ENCODE measurements at places on chromosomes 13 and 19.

GRCh38 chr13:47168066-47168465 is 271.2 kb upstream of the HTR2A start:
- no peak for DNase-seq

DNA sequence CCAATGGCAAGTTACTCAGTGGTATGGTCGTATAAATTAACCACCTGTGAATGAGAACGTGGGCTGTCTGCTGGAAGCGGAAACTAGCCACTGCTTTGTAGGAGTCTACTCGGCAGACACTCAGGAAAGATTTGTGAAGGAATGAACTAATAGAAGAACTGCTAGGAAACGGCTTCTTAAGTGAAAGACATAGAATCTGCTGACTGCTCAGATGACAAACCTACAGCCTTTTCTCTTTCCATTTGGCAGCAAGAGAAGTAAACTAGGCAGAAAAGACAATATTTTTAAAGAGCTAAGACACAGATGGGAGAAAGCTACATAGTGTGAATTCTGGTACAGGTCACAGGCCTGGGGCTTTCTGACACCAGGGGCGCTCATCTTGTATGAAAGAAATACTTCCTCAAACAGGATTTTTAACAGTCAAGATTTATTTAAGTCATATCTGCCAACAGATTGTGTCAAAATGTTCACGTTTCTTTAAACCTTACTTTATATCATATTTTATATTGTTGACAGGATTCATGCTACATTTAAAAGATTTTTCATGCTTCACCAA is 78.4 kb downstream of the MIPEP start:
- no peak for DNase-seq

GRCh38 chr19:4140237-4140711 is 13.2 kb upstream of the CREB3L3 start:
- DNase-seq: no peak

DNA sequence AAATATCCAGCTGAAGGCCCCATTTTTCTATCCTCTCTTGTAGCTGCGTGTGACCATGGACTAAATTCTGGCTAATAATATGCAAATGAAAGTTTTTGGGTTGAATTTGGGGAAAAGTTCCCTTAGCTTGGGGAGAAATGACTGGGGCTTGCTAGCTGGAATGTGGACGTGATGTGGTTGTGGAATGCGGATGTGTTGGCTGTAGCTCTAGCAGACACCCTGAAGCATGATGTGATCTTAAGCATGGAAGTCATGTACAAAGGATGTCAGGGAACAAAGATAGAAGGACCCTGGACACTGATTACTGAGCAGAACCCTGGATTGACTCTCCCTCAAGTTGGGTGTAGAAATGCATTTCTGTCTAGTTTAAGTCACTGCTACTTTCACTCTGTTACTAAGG is 25.4 kb upstream of the SCEL start:
- DNase-seq: no peak

DNA sequence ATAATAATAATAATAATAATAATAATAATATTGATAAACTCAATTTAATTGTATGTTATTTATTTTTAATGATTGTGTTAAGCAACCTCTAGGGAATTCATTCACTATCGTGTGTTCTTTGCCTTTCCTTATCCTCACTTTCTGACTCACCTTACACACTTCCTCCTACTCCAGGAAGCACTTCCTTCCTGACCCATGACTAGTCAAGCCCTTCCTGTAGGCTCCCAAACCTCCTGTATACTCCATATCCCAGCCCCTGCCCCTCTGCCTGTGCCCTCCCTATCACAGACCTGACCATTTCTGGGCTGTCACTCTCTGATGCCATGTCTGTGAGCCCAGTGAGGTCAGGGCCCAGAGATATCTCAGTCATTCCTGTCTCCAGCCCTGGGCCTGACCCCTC is 7.6 kb downstream of the LGALS4 start:
- no peak for DNase-seq

DNA sequence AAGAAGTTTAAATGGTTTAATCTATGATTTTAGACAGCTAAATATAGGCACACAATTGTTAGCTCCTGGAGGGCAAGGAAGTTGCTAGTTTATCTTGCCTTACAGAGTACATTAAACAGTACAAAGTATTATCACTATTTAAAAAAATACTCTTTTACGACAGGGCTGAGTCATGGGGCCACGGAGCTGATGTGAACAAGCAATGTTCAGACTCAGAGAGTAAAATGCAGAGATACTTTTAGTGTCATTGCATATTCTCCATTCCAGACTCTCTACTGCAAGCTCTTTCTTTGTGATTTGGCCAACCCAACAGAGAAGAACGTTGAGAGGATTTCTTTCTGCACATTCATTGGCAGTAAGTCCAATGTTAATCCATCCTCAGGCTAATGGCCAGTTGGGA is 352.4 kb downstream of the SPRY2 start:
- DNase-seq: no peak

GRCh38 chr19:42284591-42285341 is 15.7 kb downstream of the CIC start:
- no peak for DNase-seq

- no peak for DNase-seq
Observed at GRCh38 chr13:97148894-97149293, 73.2 kb upstream of the MBNL2 start.

GRCh38 chr19:27691991-27692390 is 1521.0 kb downstream of the UQCRFS1 start:
- no peak for DNase-seq

GRCh38 chr19:17765069-17765618 is 13.9 kb downstream of the FCHO1 start:
- DNase-seq: no peak

DNA sequence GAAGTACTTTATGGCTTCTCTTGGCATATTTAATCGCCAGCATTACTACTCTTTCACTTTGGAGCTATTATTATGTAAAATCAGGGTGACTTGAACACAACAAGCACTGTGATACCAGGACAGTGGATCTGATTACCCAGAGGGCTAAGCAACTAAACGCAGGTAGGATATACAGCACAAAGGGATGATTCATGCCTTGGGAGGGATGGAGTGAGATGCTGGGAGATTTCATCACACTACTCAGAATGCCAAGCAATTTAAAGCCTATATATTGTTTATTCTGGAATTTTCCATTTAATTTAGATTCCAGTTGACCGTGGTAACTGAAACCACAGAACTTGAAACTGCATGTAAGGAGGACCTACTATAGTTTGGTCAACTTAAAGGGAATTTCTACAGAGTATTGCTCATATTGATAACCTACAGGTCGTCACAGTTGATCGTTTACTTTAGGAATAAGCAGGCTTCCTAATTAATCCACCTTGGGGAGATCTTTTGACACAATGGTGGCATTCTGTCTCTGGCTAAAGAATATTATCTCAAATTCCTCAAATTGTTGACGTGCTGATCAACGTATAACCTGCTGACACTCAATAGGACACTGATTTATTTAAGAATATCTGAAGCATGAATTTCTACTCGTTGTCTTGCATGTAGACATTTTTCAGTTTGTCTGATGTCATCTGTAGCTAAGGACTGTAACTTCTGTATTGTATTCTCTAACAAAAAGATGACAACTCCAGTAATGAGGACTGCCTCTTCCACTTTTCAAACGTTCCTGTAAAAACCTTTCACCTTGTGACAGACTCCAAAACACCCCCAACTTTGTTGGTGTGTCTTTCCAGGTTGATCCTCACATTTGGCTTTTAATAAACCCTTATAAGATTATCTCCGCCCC is 254.2 kb downstream of the GPC5 start:
- DNase-seq: no peak

DNA sequence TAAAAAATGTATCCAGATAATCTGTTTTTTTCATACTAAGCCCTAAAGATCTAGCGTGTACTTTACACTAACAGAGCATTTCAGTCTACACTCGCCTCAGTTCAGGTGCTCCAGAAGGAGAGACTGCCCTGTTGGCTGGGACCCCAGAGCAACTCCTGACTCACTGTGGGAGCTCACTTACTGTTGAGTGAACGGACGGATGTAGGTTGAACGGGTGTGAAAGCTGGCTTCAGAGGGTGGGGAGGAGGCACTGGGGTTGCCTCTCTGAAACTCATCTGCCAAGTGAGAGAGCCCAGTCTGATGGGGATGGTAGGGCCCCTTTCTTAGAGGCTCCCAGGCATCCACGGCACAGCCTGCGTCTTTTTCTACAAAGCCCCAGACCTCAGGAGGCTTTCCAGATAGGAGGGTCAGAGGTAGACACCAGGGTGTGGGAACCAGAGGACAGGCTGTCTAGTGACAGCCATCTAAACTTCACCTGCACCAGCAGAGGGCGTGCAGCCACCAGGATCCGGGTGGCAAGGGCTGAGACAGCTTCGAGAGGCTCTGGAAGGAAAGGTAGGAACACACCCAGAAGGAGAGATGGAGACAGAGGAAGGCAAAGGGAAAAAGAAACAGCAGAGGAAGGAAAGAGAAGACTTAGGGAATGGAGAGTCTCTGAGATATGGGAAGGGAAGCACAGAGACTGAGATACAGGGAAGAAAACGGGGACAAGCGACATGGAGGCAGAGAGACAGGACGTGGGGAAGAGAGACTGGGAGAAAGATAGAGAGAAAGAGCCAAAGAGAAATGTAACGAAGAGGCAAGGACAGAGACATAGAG is 3.7 kb downstream of the KASH5 start:
- peak; percentile 59 for DNase-seq

- peak; percentile 15 for DNase-seq
Observed at GRCh38 chr13:45695198-45695730, 6.9 kb upstream of the CBY2 start.

DNA sequence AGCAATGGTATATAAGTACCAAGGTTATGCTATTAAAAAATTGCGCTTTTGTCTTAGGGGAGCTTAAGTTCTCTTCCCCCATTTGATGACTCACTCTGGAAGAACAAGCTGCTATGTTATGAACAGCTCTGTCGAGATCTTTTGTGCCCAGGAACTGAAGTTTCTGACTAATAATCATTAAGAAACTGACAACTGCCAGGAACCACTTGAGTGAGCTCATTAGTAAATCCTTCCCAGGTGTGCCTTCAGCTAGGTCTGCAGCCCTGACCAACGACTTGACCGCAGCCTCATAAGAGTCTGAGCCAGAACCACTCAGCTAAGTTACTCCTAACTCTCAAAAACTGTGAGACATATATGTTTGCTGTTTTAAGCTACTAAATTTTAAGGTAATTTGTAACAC is 147.8 kb downstream of the SLITRK6 start:
- DNase-seq: no peak

DNA sequence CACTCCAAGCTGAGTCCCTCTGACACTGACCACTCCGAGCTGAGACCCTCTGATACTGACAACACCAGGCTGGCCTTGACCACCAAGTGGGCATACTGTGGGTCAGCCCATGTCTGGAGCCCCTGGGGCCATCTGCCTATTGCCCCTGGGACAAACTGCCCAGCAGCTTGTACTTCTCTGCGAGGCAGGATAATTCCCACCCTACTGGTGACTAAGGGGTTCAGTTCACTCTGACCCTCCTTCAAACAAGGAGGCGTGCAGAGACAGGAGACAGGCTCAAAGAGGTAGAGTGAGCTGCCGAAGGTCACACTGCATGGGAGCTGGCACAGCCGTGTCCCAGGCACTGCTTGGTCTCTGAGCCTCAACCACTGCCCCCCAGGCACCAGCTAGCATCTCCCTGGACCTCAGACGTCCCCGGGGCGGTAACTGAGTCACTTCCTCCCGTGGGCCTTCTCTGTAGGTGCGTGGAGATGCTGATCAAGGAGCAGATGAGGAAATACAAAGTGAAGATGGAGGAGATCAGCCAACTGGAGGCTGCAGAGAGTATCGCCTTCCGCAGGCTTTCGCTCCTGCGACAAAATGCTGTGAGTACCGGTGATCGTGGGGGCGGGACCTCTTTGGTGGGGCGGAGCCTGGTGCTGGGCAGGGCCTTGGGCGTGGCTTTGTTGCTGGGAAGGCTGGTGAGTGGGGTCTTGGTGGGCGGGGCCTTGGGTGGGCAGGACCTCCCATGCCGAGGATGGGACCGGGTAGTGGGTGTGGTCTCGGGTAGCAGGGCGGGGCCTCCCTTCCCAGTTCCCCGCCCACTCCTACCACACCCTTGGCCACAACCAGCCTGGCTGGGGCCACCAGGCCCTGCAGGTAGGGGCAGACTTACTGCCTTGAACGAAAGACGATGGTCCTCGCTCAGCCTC is 5.8 kb upstream of the USE1 start:
- DNase-seq: peak; percentile 52

- DNase-seq: no peak
Observed at GRCh38 chr13:43316946-43317353, 293.6 kb downstream of the DNAJC15 start.

DNA sequence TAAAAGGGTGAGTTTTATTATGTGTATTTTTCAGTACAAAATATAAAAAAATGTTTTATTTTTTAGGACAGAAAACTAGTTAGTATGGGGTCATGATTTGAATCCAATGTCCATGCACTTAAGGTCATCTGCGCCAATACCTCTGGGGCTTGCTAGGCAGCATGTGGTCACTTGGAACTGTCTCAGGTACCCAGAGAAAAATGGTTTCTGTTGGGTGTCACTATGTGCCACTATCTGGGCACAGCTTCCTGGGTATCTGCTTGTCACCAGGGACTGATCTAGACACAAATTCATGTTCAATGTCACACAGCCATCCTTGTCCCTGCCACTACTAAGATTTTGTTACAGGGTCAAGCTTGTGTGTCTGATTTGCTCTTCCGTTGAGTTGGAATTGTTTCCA is 100.4 kb downstream of the RGCC start:
- DNase-seq: no peak
